ENCODE measurements at places on chromosomes 13 and 19. TPM values are rescaled to one million over a fixed set of nuclear protein-coding genes. Genes with fewer than 3 reads are reported as not detected.
A peak's percentile ranks its signal among the peaks of the same experiment; 100 is the strongest.

- no peak overlapping the region for H3K4me3 ChIP-seq
- no peak for DNase-seq
Observed at GRCh38 chr13:32594157-32594738, 8.0 kb downstream of the PDS5B start.

GRCh38 chr13:113666951-113667701 lies at the start of gene GRK1:
Gene GRK1 (plus strand): TSS chr13:113667219. CDS start chr13:113667387, 168 bp downstream.
- H3K4me3 ChIP-seq: no peak within 1 kb of the TSS
- H3K27ac ChIP-seq: no peak within 1 kb of the TSS
- DNase-seq: no peak
- no peaks in the 10 kb centered on the region for H3K4me1 ChIP-seq

DNA sequence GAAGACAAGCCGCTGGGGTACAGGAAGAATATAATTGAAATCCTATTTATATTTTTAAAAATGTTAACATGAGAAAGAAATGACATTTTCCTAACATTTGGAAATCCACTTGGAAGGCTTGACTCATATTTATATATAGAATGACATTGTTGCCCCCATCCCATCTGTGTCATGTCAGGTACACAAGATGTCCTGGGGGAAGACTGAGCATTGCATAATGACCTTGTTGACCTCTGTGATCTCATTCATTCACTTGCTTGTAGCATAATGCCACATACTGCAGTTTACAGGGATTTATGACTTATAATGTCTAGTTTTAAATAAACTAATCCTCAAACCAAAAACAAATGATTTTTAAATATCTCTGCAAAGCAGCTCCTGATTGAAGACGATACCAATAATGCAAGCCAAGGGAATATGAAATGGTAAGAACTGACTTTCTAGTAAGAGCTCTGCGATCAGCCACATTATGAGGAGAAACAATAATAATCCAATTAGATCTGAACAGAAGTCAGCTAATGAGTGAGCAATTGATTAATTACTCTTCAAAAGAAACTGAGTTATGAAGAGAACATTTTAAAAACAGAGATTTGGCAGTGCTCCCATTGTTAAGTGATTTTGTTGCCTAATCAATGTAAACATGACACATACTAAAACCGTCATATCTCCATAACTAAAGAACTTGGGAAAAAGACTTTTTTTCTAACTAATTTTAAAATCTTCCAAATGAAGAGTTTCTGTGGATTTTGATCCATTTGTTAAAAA lies 21.2 kb upstream of the VWA8 start:
- no peaks in the 10 kb centered on the region for H3K4me1 ChIP-seq
- H3K36me3 ChIP-seq: no peaks in the 10 kb centered on the region
- no peaks in the 10 kb centered on the region for H3K27me3 ChIP-seq
- DNase-seq: no peak

- no peak overlapping the region for H3K27ac ChIP-seq
- H3K36me3 ChIP-seq: no peaks in the 10 kb centered on the region
- no peaks in the 10 kb centered on the region for H3K27me3 ChIP-seq
- DNase-seq: no peak
Observed at GRCh38 chr13:39818953-39819352, 163.5 kb downstream of the COG6 start.

DNA sequence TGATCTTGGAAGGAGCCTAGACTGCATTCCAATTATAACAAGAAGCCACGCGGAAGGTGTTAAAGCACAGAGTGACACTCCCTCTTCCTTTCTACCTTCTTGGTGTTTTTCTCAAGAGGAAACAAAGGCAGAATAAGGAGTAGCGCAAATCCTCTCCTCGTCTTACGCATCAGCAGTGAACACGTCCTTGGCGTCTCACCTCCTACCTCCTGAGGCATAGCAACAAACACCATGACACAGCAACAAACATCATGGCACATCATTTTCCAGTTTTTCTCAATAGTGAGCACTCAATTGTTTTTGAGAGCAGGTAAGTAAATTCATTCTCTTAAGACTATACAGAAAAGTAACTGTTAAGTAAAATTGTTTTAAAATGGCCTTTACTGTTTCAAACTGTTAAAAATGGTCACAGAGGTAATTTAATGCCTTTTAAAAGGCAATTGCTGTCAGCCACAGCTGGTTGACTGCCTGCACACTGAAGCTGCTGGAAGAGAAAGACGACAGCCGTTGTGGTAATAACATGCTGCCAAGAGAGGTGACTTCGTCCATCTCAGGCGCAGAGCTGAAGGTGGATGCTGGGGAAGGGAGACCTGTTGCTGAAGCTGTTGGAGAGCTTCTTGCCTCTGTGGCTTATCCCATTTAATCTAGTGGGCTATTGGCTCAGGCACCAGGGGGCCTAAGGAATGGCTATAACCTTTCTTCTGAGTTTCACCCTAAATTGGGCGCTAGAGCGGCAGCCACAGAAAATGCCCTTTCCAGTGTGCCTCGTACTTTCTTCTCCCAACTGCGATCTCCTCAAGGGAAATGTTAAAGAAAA lies 703.7 kb downstream of the UQCRFS1 start:
- H3K27ac ChIP-seq: no peak overlapping the region
- H3K4me3 ChIP-seq: no peak overlapping the region
- no peaks in the 10 kb centered on the region for H3K4me1 ChIP-seq
- no peaks in the 10 kb centered on the region for H3K36me3 ChIP-seq
- H3K27me3 ChIP-seq: no peaks in the 10 kb centered on the region

DNA sequence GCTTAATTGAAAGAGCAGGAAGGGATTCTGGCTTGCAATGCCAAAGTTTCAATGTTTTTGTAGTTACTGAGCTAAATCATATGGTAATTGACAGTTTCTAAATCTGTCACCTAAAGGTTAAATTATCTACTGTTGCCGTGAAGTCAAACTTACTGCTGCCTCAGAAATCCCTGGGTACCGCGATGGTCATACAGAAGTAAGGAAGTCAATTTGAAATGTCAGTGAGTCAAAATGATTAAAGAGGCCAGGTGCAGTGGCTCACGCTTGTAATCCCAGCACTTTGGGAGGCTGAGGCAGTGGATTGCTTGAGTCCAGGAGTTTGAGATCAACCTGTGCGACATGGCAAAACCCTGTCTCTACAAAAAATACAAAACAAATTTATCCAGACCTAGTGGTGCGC lies 48.8 kb upstream of the TPM4 start:
- H3K36me3 ChIP-seq: no peaks in the 10 kb centered on the region
- no peak overlapping the region for H3K4me3 ChIP-seq
- H3K4me1 ChIP-seq: no peaks in the 10 kb centered on the region

DNA sequence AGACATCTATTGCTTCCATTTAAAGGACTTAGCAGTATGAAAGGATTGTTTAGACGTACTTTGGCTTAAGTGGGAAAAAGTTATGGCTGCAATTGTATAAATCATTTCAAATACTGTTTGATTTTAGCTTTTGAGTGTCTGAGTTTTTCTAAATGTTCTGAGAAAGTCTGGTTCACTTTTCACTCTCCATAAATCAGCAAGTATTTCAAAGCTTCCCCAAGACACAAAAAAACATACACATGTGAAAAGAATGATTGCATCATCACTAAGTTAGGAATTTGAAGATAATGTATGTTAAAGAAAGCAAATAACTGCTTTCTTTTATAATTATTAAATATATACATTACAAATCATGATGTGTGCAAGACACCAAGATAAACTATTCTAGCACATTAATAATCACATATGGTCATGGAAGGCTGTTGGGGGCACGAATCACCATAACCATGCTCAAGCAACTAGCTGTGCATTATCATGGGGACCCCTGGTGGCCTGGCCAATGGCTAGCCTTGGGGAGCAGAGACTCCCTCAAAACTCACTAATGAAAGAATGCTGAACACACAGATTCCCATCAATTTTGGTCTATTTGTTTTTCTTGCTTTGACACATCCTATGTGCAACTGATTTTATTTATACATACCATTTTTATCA lies 111.1 kb downstream of the MIPEP start:
- no peak overlapping the region for H3K27ac ChIP-seq
- no peaks in the 10 kb centered on the region for H3K27me3 ChIP-seq
- H3K4me3 ChIP-seq: no peak overlapping the region
- H3K36me3 ChIP-seq: no peaks in the 10 kb centered on the region

DNA sequence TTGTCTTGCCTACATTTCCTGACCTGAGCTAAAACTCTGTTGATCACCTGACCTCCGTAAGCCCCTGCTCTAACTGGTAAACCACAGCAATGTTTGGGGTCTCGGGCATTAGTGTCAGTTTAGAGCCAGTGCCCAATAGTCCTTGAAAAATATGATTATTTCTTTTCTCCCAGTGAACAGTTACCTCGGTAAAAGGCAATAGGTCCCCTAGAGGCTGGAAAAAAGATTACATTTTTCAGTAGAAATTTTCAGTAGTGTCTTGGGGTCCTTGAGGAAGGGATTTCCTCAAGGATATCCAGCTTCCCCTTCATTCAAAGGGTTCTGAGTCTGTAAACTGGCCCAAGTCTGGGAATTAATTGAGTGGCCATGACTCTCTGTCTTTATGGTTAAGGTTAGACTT lies 177.5 kb downstream of the SLC7A1 start:
- no peak overlapping the region for H3K4me3 ChIP-seq
- no peak overlapping the region for H3K27ac ChIP-seq
- H3K36me3 ChIP-seq: no peaks in the 10 kb centered on the region
- H3K27me3 ChIP-seq: no peaks in the 10 kb centered on the region

- DNase-seq: no peak
- no peaks in the 10 kb centered on the region for H3K36me3 ChIP-seq
- H3K27me3 ChIP-seq: no peaks in the 10 kb centered on the region
- H3K4me1 ChIP-seq: no peaks in the 10 kb centered on the region
- no peak overlapping the region for H3K27ac ChIP-seq
- H3K4me3 ChIP-seq: no peak overlapping the region
Observed at GRCh38 chr13:49953560-49953959, 17.4 kb upstream of the SPRYD7 start.

DNA sequence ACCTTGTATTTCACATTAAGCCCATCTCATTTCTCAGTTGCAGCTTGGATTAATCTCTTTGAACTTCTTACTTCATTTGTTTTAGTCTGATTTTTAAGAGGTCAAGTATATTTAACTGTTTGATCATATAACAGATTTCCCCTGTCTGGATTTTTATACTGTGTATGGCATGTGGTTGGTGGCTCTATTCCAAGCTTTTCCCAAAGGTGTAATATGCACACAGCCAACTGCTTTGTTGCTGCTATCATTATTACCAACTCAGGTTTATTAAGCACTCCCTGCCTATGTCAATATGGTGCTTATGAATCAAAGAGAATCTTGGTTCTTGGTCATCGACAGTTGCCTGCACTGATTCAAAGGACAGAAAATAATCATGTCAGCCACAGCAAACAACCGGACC lies 92.6 kb downstream of the RAP2A start:
- no peaks in the 10 kb centered on the region for H3K4me1 ChIP-seq
- H3K36me3 ChIP-seq: no peaks in the 10 kb centered on the region
- no peak overlapping the region for H3K4me3 ChIP-seq

DNA sequence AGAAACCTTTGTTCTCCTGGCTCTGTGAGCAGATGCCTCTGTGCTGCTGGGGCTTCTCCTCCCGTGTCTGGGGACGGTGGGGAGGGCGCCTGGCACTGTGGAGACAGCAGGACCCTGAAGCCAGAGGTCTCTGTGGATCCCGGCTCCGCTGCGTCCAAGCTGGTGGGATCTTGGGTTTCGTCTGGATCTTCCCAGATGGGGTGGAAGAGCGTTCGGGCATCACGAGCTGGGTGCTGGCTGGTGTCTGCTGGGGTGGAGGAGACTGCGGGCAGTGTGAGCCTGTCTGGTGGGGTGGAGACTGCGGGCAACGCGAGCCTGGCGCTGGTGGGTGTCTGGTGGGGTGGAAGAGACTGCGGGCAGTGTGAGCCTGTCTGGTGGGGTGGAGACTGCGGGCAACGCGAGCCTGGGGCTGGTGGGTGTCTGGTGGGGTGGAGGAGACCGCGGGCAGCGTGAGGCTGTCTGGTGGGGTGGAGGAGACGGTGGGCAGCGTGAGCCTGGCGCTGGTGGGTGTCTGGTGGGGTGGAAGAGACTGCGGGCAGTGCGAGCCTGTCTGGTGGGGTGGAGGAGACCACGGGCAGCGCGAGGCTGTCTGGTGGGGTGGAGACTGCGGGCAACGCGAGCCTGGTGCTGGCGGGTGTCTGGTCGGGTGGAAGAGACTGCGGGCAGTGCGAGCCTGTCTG lies 5.6 kb downstream of the TEX29 start:
- peak; percentile 41 for DNase-seq
- H3K27me3 ChIP-seq: no peaks in the 10 kb centered on the region
- no peaks in the 10 kb centered on the region for H3K4me1 ChIP-seq
- no peaks in the 10 kb centered on the region for H3K36me3 ChIP-seq

DNA sequence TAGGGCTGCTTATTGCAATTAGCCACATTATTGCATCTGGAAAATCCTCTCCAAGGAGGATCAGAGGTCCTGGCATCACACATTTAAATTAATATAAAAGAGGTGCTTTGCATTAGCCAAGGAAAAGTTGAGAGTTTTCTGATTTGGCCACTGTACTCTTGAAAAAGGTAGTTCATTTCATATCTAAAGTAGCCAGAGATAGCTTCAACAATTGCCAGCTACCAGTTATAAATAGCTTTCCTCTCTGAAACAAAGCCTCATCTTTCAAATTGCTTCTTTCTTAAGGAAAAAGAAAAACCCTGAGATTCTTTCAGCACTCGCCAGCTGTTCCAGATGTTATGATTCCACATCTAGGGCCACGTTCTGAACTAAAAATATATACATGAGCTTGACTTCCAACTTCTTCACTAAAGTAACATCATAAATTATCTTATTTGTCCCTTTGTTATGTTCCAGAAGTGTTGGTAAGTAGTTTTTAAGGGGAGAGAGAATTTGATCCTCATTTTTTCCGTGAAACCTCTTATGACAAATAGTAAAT lies 69.6 kb downstream of the ERCC5 start:
- no peaks in the 10 kb centered on the region for H3K4me1 ChIP-seq
- H3K36me3 ChIP-seq: no peaks in the 10 kb centered on the region
- H3K4me3 ChIP-seq: no peak overlapping the region
- no peaks in the 10 kb centered on the region for H3K27me3 ChIP-seq
- no peak for DNase-seq

DNA sequence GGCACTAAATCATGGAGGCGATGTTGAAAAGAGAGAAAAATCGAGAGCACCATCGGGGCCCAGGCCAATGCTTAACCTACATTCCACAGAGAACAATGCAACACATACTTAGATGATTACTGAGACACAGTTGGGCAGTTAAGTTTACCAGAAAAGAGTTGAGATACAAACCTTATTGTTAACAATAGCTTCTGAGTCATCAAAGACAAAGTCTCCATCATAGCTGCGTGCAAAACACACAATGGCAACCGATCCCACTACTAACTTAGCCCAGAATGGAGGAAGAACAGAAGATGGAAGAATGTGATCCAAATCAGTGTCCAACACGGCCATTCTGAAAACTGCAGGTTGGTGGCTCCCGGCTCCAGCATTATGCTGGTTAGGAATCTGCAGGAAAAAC lies 6.2 kb downstream of the TMTC4 start:
- no peaks in the 10 kb centered on the region for H3K27me3 ChIP-seq
- no peaks in the 10 kb centered on the region for H3K36me3 ChIP-seq
- no peak overlapping the region for H3K4me3 ChIP-seq
- H3K4me1 ChIP-seq: no peaks in the 10 kb centered on the region
- no peak overlapping the region for H3K27ac ChIP-seq

FAM124A gene
- total RNA-seq: 2.2 TPM

PTPRS gene
- 85.8 TPM for total RNA-seq

ZNF8 gene
- 8.3 TPM for total RNA-seq

KLC3 gene
- not detected for total RNA-seq

BRCA2 gene
- total RNA-seq: 1.7 TPM

TNFAIP8L1 gene
- total RNA-seq: 16.5 TPM

KLK3 gene
- 2.4 TPM for total RNA-seq

MTUS2 gene
- 0.28 TPM for total RNA-seq
